Left ventricle myocardium inferior (tissue), 1 donor: ENCODE measurements at places on chromosomes 2 and 18. TPM values are rescaled to one million over a fixed set of nuclear protein-coding genes. Genes with fewer than 3 reads are reported as not detected.
A peak's percentile ranks its signal among the peaks of the same experiment; 100 is the strongest.

GAREM2 gene
- total RNA-seq: 0.93 TPM

ITGA6 gene
- 42.0 TPM for total RNA-seq

NMUR1 gene
- 0.41 TPM for total RNA-seq

REG3G gene
- total RNA-seq: not detected

MORN2 gene
- total RNA-seq: 23.9 TPM

GRCh38 chr2:128275498-128276045 lies 43.1 kb downstream of the HS6ST1 start:
- H3K27me3 ChIP-seq: no peaks in the 10 kb centered on the region
- DNase-seq: no peak
- H3K27ac ChIP-seq: no peak overlapping the region
- peaks cover 19% of the 10 kb centered on the region for H3K4me1 ChIP-seq

DNA sequence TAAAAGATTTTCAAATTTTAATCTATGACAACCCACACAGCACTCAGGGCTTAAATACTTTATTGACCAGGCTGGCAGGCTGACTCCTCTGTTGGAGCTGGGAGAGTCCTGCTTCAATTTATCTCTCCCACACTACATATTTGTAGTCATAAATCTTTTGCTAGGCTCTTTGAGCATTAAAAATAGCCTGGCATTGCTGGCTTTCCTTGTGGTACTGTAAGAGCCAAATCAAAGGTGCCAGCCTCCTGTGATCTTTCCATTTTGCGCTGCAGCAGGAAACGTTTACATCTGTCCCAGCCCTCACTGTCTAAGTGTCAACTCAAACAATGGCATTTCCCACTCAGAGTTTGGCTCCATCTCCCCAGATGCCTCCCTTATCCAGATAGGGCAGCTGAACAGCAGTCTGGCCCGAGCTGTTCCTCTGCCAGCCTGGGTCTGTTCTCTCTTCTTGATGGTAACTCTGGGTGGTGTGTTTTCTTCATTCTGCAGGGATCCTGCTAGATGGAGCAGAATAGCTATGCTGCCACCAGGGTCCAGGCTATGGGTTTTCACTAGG lies 62.1 kb downstream of the LRRTM1 start:
- no peaks in the 10 kb centered on the region for H3K36me3 ChIP-seq
- peaks cover 28% of the 10 kb centered on the region for H3K4me1 ChIP-seq
- peak overlapping the region; percentile 74 for H3K27ac ChIP-seq
- no peak overlapping the region for H3K4me3 ChIP-seq

GRCh38 chr2:149064856-149065630 lies 26.5 kb downstream of the LYPD6B start:
- no peaks in the 10 kb centered on the region for H3K27me3 ChIP-seq

- DNase-seq: no peak
- H3K4me1 ChIP-seq: no peaks in the 10 kb centered on the region
- H3K27me3 ChIP-seq: peaks cover 62% of the 10 kb centered on the region
- no peak overlapping the region for H3K4me3 ChIP-seq
Observed at GRCh38 chr2:238493880-238494572, 67.3 kb downstream of the ASB1 start.

DNA sequence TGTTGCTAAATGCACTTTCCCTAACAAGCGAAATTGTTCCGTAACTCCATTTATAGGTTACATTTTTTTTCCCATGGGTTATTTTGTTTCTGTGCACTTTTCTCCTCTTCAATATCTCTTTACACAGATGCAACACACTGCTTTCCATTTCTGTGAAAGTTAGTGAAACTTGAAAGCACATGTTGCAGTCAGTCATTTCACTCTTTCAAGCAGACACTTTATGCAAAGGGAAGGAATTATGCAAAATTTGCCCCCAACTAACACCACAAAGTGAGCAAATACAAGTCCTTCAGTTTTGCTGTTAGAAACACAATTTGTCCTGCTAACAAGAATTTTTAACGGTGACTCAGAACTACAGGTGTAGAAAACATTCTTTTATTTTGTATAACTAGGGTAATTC lies 124.8 kb downstream of the PTH2R start:
- no peaks in the 10 kb centered on the region for H3K4me1 ChIP-seq
- no peak overlapping the region for H3K4me3 ChIP-seq
- no peaks in the 10 kb centered on the region for H3K36me3 ChIP-seq
- H3K27me3 ChIP-seq: no peaks in the 10 kb centered on the region
- H3K27ac ChIP-seq: no peak overlapping the region

- no peaks in the 10 kb centered on the region for H3K27me3 ChIP-seq
- peaks cover 5% of the 10 kb centered on the region for H3K36me3 ChIP-seq
- peaks cover 10% of the 10 kb centered on the region for H3K4me1 ChIP-seq
- H3K4me3 ChIP-seq: no peak overlapping the region
Observed at GRCh38 chr18:62037989-62038778, 145.4 kb upstream of the RNF152 start.

GRCh38 chr2:21599417-21599816 lies 475.6 kb downstream of the TDRD15 start:
- no peaks in the 10 kb centered on the region for H3K27me3 ChIP-seq
- H3K27ac ChIP-seq: no peak overlapping the region
- DNase-seq: no peak
- H3K4me3 ChIP-seq: no peak overlapping the region

DNA sequence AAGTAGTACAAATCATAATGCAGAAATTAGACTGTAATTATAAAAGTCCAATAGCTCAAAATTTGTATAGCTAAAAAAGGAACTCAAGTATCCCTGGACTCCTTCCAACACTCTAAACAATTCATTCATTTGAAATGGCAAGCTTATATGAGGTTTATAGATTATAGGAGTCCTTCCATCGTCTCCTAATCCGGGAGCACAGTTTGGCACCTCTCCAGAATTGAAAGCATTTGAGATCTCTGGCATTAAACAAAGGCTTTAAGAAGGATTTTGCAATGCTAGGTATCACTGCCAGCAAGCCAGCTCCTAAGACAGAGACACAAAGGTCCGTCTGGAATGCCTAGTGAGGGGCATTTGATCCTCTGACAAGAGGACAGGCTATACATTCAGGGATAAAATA lies 90.9 kb downstream of the ACVR1 start:
- H3K27me3 ChIP-seq: no peaks in the 10 kb centered on the region
- peaks cover 89% of the 10 kb centered on the region for H3K4me1 ChIP-seq
- H3K4me3 ChIP-seq: peak overlapping the region; percentile 45
- peaks cover 3% of the 10 kb centered on the region for H3K36me3 ChIP-seq
- H3K27ac ChIP-seq: peak overlapping the region; percentile 84
- no peak for DNase-seq

GRCh38 chr18:6204476-6204875 lies 210.2 kb downstream of the L3MBTL4 start:
- H3K27me3 ChIP-seq: no peaks in the 10 kb centered on the region
- no peaks in the 10 kb centered on the region for H3K4me1 ChIP-seq
- no peak overlapping the region for H3K4me3 ChIP-seq
- H3K27ac ChIP-seq: no peak overlapping the region
- no peaks in the 10 kb centered on the region for H3K36me3 ChIP-seq
